Cerebellar cortex (tissue), 1 donor: ENCODE measurements at places on chromosomes 4 and X.
A peak's percentile ranks its signal among the peaks of the same experiment; 100 is the strongest.

GRCh38 chrX:46953137-46953527, 40.9 kb downstream of the JADE3 start:
- DNase-seq, result no peak

- DNase-seq, result no peak
Measured at GRCh38 chr4:107747748-107748486, 27.9 kb upstream of the PAPSS1 start.

DNA sequence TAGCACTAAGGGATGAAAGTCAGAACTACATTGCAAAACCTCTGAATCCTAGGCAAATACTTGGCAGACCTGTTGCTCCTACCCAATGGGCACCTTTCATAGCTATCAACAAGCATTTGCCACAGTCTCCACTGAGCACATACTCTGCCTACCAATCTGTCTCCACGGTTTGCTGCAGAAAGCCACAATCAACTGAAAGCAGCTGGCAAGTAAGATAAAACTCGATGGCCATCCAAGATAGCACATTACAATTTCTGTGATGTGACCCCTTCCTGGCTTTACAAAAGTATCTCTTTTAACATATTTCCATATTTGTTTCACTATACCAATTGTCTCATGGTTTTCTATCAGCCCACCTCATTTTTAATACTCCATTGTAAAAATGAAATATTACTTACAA, 1060.5 kb upstream of the INTU start:
- no peak for DNase-seq

DNA sequence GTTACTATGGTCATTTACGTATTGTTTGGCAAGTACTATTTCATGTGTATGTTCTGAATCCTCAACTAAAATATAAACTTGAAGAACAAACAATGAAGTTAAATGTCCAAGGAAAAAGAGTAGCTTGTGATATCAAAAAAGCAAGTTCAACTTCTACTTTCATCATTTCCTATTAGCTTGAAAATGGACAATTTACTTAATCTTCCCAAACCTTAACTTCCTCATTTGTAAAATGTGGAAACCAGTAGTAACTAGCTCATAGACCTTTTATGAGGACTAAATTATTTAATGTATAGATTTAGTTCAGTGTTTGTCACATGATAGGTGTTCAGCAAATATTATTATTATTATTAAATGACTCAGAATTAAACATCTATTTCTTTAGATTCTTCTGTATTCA, 276.8 kb upstream of the TET2 start:
- DNase-seq, result no peak

- DNase-seq, result no peak
Measured at GRCh38 chrX:131821945-131822622, 201.0 kb upstream of the STK26 start.

- DNase-seq, result no peak
Measured at GRCh38 chrX:145773006-145773405, 44.6 kb upstream of the SLITRK2 start.

DNA sequence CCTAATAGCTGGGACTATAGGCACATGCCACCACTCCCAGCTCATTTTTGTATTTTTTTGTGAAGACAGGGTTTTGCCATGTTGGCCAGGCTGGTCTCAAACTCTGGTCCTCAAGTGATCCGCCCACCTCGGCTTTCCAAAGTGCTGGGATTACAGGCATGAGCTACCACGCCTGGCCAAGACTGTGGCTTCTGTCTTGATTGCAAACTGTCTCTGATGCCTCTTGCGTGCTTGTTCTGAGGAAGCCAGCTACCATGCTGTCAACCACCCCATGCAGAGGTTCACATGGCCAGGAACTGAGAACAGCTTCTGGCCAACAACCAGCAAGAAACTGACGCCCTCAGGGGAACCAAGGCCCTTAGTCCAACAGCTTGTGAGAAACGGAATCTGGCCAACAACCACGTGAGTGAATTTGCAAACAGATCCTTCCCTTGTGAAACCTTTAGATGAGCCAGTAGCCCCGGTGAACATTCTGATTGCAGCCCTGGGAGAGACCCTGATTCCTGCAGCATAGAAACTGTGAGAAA, 71.2 kb downstream of the SUPT20HL2 start:
- DNase-seq, result peak; percentile 51

- DNase-seq, result no peak
Measured at GRCh38 chrX:78384486-78384885, 57.1 kb upstream of the CYSLTR1 start.

DNA sequence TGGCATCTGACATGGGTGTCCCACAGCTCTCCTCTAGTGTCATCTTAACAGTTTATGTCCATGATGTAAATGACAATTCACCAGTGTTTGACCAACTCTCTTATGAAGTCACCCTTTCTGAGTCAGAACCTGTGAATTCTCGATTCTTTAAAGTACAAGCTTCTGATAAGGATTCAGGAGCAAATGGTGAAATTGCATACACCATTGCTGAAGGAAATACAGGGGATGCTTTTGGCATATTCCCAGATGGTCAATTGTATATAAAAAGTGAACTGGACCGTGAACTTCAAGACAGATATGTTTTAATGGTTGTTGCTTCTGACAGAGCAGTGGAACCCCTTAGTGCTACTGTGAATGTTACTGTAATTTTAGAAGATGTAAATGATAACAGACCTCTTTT, 4.6 kb downstream of the FAT4 start:
- DNase-seq, result no peak

DNA sequence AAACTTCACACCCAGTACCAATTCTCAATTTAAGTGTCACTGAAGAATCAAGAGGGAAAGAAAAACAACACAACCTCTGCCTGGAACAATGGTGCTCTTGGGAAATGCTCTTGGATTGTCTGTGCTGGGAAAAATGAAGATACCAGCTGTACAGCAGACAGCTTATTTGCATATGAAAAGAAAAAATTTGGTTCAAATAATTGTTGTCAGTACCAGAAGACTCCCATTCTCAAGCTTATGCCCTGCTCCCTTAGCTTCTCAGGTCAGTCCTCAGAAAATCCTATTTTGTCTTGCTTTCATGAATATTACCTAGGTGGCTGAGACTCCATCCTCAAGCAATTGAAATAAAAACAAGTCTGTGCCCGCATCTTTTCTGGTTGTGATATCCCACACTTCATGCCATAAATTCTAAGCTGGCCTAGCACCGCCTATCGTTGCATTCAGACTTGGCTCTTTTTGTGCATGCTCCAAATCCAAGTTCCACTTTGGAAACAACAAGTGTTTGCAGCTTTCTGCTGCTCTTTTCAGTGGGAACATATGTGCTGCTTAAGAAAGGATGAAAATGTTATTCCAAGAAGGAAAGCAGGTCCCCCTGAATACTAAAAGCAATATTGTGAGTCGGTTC, 431.6 kb downstream of the INPP4B start:
- no peak for DNase-seq

DNA sequence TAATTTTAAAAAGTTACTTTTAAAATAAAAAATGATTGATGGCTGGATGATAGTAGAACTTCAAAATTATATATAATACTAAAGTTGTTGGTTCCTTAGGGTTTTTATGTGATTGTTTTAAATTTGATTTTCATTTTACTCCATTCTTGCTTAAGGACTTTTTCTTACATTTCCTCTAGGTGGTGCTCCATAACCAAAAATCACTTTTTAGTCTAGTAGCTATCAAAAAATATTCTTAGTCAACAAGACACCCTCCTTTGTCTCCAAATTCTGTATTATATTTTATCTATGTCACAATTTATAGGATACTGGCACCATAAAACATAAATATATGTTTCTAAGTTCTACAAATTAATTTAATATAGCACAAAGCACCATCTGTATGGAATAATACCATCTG, 67.2 kb upstream of the BRWD3 start:
- DNase-seq, result peak; percentile 53

GRCh38 chr4:112113864-112114263, 31.4 kb upstream of the FAM241A start:
- DNase-seq, result no peak

- no peak for DNase-seq
Measured at GRCh38 chrX:154138857-154139256, 5.2 kb upstream of the OPN1LW start.

DNA sequence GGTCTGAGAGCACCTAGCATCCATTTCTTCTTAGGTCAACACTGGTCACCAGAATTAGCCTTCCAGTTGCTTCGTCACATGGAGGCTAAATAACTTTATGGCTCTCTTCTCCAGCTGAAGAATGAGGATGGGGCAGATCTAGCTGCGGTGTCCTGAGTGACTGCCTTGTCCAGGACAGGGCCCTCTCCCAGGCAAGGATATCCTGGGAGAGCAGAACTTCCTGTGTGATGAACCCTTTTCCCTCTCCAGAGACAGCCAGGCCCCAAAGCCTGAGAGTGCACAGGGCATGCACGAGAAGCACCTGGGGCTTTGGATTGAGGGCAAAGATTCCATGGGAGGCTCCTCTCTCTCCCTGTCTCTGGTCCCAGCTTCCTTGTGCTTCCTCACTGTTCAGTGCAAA, 108.2 kb upstream of the MAMLD1 start:
- DNase-seq, result no peak
